ENCODE measurements at places on chromosomes 4 and X.

GRCh38 chrX:38149016-38149415 lies 71.7 kb downstream of the SRPX start:
- ATAC-seq, result no peak

DNA sequence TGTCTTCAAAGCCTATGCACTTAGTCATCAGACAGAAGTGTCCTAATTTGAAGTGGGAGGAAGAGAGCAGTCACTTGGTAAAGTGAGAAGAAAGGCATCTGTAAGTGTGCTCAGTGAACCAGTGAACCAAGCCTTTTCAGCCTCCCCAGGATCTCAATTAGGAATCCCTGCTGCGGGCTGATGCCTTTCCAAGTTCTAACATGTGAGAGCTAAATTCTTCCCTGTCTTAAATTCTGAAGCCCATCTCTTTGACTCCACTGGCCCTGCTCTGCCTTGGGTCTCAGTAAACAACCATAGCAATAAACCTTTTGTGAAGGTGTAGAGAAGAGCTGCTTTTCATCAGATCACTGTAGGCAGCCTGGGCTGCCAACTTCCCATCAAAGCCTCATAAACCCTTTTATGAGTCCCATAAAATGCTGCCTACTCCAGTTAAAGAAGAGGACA lies 701.2 kb upstream of the LCORL start:
- no peak for ATAC-seq

DNA sequence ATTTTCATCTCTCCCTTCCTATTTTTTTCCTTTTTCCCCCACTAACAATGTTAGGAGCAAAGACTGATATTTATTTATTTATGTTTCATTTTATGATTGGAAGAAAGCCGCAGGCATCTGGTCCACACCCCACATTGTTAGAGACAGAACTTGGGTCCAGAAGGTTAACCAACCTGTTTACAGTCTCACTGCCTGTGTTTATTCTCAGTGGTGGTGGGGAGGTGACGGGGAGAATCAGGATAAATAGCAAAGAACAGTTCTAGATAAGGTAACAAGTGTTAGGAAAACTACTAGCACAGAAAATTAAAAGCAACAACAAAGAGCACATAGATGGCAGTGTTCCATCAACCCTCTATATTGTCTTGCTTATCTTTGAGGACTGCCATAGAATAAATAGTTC lies 301.7 kb upstream of the DIPK2B start:
- ATAC-seq, result no peak

- ATAC-seq, result no peak
Measured at GRCh38 chr4:176601124-176601523, 191.6 kb downstream of the VEGFC start.

GRCh38 chr4:148868191-148868590 lies 426.0 kb upstream of the NR3C2 start:
- ATAC-seq, result no peak

DNA sequence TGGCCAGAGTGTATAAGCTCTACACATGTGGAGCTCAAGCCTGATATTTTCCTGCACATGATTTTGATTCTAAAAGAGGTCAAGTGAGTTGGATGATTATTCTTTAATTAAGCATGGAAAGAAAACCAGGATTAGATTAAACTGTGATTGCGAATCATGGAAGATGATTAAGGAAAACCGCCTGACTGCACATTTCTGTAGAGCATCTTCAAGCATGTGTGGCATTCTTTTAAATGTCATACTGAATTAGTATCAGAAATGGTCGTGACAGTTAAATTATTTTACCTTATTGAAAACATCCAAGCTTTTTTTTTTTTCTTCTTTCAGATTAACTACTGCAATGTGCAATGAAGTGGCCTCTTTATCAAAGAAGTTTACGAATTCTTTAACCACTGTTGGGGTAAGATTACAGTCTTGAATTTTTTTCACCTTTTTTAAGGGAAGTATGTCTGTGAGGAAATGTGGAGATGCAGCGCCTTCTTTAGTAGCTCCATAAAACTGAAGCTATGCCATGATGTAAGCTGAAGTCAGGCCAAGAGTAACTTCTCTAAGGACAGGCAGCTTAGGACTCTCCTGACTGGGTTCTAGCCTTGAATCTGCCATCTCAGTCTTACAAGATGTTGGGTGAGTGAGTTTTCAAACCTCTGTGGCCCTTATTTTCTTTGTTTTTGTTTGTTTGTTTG lies 67.9 kb downstream of the FAM114A1 start:
- no peak for ATAC-seq

DNA sequence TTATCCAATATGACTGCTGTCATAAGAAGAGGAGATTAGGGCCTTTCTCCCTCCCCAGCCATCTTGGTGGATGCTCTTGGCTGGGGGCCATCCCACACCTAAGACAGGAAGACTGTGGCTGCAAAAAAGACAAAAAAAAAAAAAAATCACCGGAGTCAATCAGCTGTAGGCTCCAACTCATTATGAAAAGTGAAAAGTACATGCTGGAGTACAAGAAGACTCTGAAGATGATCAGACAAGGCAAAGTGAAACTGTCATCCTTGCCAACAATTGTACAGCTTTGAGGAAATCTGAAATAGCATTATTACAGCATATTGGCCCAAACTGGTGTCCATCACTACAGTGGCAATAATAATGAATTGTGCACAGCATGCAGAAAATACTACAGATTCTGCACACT lies 5.2 kb downstream of the EGFL6 start:
- no peak for ATAC-seq

DNA sequence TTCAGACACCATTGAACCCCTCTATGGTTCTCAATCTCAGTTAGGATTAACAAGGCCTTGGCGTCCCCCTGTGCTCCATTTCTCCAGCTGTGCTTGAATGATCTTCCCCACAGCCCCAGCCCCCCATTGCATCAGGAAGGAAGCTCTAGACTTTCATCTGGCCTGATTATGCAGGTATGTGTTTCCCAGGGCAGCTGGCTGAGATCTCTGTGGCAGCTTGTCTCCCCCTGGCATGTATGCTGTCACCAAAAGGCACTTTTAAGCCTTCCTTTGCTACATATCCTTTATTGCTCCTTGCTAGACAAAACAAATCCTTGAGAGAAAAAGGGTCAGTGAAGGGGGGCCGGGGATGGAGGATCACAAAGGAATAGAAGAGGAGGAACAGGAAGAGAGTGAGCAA lies 1056.0 kb upstream of the SLIT2 start:
- ATAC-seq, result no peak

DNA sequence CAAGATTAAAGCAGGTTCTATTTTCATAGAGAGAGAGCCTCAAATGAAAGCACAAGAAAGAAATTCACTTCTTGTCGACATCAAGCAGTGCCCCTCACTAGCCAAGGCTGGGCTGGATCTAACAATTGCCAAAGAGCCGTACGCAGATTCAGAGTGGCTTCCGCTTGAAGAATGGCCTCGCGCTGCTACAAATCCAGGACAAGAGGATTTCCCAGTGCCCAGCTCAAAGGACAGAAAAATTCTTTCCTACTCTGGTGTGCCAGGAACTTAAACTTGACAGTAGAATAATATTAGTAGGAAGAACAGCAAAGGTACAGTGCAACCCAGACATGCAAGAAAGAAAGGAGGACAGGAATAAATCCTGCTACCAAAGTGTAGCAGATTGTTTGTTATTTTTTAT lies 56.5 kb upstream of the PPARGC1A start:
- peak; percentile 29 for ATAC-seq

Data from gastroesophageal sphincter (tissue), 4 donors.